ENCODE measurements at places on chromosomes 2 and 18. TPM values are rescaled to one million over a fixed set of nuclear protein-coding genes. Genes with fewer than 3 reads are reported as not detected.

The WDPCP gene
- 8.4 TPM for total RNA-seq

The CYP26B1 gene
- total RNA-seq = 0.91 TPM

The PLEKHB2 gene
- 77.1 TPM for total RNA-seq

The EMILIN1 gene
- total RNA-seq = 39.8 TPM

The OR6B2 gene
- total RNA-seq = not detected

The UGT1A8 gene
- not detected for total RNA-seq

The PSTPIP2 gene
- 21.1 TPM for total RNA-seq

The UPP2 gene
- not detected for total RNA-seq

The CERKL gene
- 3.9 TPM for total RNA-seq

The DYNAP gene
- total RNA-seq = not detected

The GDF7 gene
- 7.0 TPM for total RNA-seq

The STARD6 gene
- total RNA-seq = not detected

The NEUROD1 gene
- total RNA-seq = not detected

The COL4A3 gene
- 7.0 TPM for total RNA-seq

The CD207 gene
- 0.23 TPM for total RNA-seq

The CPS1 gene
- total RNA-seq = 0.68 TPM

The SERPINB11 gene
- total RNA-seq = 37.8 TPM

The G6PC2 gene
- not detected for total RNA-seq

DNA sequence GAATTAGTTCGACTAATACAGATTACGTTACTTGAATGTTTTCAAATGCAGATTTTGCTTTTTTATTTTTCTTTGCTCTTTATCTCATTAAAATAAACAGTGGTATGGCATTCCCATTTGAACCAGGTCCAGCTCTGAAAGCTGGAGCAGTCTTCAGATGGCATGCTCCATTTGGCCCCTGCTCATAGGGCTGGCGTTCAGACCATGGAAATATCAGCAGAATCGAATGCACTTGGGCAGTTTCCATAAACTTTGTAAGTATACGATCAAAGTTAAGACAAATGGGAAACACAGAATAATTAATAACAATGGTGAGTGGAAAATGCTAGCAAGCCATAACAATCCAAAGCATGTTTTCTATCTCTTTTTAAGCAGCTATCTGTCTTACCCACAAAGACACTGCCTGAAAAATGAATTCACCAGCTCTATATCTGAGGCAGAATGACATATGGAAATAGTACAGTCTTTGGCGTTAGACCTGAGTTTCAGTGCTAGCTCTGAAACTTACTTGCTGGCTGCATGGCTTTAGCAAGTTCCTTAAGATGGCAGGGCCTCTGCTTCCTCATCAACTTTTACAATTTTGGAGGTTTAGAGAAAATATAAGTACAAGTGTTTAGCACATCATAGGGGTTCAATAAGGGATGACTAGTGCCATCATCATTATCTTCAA lies 131.6 kb downstream of the BCL2 start:
- no peak for DNase-seq

DNA sequence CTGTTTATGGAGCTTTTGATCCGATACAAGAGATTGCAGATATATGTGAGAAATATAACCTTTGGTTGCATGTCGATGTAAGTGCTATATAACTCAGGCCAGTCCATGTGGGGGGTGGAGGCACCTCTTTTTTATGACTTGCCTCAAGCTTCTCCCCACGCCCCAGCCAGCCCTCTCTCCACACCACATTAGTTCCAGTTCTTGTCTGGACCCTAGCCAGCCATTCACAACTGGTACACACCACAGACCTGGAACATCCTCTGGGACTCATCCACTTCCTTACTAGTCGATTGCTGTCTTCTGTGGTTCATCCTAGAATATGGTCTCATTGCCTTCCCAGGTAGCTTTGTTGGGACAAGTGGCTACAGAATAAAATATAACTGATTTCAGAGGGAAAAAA lies 31.0 kb downstream of the GAD1 start:
- DNase-seq = no peak

GRCh38 chr2:69271831-69272257 lies 115.2 kb downstream of the GFPT1 start:
- DNase-seq = no peak

GRCh38 chr18:39162013-39162827 lies 1596.6 kb upstream of the CELF4 start:
- no peak for DNase-seq

- DNase-seq = no peak
These were observed 16.6 kb upstream of the DNMT3A start for GRCh38 chr2:25358249-25358815.

DNA sequence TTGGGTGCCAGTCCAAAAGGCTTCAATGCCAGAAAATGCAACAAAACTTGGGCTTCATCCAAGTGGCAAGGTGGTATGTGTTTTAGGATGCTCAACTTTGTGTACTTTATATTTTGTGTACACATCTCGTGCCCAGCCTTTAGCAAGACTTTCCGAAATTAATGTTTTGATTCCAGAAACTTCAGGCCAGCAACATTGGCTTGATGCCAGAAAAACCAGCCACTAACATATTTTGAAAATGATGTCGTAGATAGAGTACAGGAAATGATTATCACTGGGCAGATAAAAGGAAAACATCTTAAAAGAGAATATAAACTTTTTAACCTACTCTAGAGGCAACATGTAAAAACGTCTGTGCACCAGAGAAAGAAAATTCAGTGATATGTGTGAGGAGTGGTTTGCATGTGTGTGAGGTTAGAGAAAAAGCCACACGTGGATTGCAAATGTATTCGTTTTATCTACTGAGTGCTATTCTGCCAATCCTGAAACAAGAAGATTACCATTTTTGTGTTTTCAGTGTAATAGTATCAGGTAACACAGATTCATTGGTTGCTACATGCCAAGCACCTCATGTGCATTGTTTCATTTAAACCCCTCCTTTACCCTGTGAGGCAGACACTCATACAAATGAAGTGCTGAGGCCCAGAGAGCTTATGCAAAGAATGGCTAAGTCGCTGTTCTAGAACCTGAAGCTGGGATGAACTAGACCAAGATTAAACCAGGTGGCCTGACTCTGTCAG lies 264.8 kb downstream of the C1D start:
- DNase-seq = no peak

DNA sequence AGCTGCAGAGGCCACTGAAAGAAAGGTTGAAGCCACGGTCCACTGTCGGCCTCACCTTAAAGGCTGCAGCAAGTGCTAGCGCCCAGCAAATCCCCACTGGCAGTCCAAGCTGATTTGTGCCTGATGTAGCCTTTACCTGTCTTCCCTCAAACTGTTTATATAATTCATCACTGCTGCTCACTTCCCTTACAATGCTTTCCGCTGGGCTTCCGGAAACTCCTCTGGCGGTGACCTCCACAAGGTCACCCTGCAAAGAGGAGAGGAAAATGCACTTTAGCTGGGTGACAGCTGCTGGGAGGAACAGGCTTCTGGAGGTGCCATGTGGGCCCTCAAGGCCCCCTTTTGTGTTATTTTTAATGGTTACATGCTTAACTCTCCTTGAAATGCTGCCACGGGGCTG lies 126.2 kb downstream of the CMPK2 start:
- DNase-seq = no peak

- DNase-seq = no peak
These were observed 223.5 kb downstream of the UBE2E3 start for GRCh38 chr2:181203916-181204315.

GRCh38 chr2:124536591-124536990 lies 511.5 kb downstream of the CNTNAP5 start:
- DNase-seq = no peak

- DNase-seq = no peak
These were observed 1072.7 kb downstream of the DSC3 start for GRCh38 chr18:29969876-29970275.

DNA sequence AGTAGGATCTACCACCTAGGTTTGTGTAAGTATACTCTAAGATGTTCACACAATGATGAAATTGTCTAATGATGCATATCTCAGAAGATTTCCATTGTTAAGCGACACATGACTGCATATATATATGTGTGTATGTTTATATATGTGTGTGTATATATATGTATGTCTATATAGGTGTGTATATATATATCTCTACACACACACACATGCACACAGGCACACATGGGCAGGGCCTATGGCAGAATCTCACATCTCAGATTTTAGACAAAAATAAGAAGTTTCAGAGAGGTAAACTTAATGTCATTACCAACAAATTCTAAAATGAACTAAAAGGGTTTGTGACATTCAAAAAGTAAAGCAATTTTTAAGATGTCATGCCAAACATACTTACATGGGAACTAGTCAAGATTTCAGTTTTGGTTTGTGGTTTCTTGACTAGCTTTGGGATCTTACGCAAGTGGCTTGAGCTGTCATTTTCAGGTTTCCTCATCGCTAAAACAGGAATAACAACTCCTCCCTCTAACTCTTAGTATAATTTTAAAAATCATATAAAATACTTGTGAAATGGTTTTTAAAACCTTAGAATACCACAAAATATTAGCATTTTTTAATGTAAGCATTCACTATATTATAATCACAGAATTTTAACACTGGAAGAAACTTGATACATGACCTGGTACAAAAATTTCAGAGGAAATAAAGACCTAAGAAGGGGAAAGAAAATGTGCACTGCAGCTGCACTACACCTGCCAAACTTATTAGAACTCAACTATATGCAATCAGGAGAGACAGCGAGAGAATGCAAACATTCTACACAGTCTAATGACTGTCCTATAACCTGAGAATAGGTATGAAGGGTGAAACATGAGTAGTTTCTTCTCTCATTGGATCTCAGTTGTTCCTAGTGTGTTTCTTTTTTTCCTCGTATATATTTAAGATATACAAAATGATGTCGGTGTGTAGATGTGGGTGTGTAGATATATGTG lies 75.7 kb downstream of the TTC21B start:
- DNase-seq = no peak

GRCh38 chr18:9616049-9616448 lies 1.7 kb upstream of the PPP4R1 start:
- no peak for DNase-seq

GRCh38 chr2:173858291-173858731 lies 106.9 kb downstream of the SP3 start:
- DNase-seq = no peak

DNA sequence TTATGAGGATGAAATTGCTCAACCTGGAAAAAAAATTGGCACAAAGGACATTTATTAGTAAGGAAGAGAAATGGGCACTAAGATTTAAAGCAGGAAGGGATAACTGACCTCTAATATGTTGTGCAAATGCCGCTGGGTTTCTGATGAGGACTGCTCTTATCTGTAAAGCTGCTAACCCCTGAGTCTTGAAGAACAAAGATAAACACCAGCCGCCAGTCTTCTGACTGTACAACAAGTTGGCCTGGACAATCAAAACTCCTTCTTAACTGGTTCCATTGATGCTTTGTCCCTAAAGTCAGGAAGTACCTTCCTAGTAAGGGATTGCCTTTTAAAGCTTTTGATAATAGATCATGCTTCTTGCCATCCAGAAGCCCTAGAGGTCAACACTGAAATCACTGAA lies 301.8 kb downstream of the TRIB2 start:
- DNase-seq = no peak

- no peak for DNase-seq
These were observed 57.4 kb upstream of the LRRTM1 start for GRCh38 chr2:80361904-80362303.

DNA sequence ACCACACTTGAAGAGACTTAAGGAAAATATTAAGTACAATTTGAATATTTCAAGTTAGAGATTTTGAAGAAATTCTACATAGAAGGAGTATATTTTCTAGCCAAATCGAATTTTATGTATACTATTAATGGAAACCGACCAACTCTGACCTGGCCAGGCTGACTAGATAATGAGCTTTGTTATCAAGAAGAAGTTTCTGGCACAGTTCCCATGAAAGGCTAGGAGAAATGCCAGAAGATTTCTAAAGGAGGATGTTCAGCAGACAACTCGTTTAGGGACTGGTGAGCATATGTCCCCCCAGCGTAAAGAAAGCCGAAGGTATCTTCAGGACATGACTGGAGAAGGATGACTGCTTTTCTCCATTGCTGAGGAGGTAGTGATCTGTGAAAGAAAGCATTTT lies 127.3 kb downstream of the DIS3L2 start:
- no peak for DNase-seq

- DNase-seq = peak; percentile 83
These were observed 49.5 kb downstream of the SPRED2 start for GRCh38 chr2:65382776-65383357.

DNA sequence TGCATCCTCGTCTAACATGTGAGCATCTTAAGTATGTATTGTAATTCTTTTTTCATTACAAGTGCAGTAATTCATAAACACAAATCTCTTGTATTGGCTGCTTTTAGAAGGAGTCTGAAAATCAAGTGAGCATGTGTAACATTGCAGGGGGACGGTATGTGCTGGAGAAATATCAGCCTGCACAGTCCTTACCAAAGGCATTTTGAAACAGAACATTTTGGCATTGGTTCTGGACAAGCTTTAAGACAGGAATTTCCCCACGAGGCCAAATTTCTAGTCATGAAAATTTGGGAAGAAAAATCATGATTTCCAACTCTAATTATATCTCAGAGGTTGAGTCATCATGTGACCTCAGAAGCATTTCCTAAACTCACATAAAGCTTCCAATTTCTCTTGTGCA lies 24.7 kb upstream of the NRP2 start:
- DNase-seq = no peak

DNA sequence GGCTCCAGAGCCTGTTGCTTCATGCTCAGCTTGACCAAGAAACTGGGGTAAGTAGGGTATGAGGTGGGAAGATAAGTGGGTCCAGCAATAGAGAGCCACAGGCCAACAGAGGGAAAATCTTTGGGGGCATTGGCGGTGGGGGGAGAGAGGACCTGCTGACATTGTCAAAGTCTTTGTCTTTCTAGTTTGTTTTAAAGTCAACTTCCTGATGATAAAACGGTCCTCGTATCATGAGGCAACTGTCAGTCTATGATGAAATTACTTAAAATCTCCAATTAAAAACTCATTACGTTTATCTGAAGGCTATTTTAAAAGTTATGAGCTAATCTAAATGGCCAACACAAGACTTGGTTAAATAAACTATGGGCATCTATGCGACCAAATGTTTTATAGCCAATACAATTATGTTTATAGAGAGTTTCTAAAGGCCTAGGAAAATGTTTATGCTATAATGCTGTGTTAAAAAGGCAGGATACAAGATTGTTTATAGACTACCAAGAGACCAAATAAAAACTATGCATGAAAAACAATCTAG lies 84.4 kb upstream of the CD28 start:
- no peak for DNase-seq

DNA sequence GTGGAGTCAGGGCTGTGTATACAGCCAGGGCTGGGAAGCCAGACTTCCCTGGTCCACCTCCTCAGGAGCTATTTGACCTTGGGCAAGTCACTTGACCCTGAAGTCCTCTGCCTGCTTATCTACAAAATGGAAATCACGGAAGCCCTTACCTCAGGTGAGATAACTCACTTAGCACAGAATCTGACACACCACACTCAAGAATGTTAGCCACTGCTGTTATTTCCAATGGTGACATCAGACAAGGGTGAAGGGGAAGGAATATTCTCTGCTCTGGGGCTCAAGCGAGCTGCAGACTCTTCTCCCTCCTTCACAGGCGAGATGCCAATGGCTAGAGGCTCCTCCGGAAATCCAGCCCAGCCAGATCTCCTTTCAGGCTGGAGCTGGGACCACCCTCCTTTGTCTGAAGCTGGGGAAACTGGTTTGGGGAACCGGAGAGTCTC lies 189.6 kb downstream of the HAUS1 start:
- no peak for DNase-seq
